Stimulated activated CD4-positive, alpha-beta T cell treated with anti-CD3 and anti-CD28 coated beads, Interleukin-1b, Interleukin-23, amount 100 ng/mL, for 24 hours (primary cell): ENCODE measurements at places on chromosomes 3 and 15.

DNA sequence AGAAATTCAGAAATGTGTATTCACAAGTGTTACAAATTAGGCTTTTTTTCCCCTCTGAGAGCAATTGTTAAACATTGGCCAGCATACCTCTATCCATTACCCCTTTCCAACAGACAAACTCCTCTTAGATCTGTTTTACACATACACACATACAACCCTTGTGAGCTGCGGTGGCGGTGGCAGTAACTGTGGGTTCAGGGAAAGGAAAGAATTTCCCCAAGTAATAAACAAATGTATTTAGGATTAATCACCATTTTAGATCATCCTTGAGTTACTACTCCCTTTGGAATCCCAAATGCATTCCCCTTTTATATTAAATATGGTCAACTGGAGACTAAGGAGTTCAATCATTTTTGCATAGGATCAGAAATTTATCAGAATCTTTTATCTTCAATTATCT is 667.0 kb downstream of the FHIT start:
- DNase-seq: no peak

DNA sequence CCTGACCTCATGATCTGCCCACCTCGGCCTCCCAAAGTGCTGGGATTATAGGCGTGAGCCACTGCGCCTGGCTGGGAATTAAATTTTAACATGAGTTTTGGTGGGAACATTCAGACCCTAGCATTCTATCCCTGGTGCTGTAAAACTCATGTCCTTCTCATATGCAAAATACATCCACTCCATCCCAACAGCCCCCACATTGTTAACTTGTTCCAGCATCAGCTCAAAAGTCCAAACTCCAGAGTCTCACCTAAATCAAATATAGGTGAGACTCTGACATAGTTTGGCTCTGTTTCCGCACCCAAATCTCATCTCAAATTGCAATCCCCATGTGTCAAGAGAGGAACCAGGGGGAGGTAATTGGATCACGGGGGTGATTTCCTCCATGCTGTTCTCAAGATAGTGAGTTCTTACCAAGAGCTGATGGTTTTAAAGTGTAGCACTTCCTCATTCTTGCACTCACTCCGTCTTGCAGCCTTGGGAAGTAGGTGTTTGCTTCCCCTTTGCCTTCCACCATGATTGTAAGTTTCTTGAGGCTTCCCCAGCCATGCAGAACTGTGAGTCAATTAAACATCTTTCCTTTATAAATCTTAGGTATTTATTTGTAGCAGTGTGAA is 96.2 kb upstream of the PLCL2 start:
- no peak for DNase-seq

DNA sequence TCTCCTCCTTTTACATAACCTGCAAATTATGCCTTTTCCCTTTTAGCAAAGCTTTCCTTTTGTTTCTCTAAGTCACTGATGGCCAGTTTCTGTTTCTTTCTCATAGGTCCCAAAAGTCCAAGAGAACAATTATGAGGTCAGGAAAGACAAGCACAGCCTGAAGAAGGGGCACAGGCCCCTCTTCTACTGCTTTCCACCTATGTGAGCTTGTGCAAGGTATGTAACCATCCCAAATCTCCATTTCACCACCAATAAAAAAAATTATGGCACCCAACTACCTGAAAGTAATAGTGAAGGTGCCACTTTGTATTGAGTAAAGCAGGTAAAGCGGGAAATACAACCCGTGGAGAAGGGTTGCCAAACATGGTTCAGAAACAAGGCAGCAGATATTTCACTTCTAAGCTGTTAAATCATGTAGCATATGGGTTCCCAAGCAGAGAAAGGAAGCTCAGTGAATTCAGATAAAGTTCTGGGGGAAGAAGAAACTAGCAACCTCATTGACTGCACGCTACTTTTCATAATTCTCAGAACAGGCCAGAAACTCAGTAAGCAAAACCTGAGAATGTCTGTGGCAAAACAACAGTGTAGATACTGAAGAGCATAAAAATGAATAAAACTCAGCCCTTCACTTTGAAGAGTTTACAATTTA is 4.2 kb downstream of the PLOD2 start:
- DNase-seq: no peak

GRCh38 chr15:72923289-72923688 is 129.0 kb upstream of the NEO1 start:
- DNase-seq: no peak

DNA sequence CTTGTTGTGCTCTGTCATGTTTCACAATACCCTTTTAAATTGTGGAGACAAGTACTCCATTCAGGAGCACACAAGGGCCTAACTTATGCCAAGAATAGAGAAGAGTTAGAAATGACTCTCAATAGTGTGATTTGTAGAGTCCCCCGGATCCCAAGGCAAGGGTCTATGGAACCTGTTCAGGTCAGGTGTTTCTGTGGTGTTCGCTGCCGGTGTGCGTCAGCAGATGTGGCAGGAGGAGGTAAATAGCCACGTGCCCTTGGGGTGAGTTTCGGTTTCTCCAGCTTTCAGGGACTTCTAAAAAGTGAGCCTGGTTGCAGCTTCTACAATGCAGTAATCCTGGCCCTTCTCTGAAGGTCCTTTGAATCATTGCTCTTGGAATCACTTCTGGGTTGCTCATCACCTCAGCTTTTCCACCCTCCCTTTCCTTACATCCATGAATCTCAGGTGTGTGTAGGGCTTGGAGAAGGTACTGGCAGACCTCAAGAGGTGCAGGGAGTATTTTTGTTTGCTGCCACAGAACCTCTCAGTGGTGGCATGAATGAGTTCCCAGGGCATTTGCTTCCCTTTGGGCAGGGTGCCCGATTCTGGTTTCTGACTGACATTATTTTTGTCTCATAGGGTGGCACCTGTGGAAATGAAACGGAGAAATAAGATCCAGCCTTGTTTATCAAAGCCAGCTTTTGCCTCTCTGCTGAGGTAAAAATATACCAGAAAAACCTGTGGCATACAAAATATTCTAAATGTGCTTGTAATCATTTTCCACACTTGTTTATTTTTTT is 7.3 kb downstream of the ST3GAL6 start:
- DNase-seq: no peak

DNA sequence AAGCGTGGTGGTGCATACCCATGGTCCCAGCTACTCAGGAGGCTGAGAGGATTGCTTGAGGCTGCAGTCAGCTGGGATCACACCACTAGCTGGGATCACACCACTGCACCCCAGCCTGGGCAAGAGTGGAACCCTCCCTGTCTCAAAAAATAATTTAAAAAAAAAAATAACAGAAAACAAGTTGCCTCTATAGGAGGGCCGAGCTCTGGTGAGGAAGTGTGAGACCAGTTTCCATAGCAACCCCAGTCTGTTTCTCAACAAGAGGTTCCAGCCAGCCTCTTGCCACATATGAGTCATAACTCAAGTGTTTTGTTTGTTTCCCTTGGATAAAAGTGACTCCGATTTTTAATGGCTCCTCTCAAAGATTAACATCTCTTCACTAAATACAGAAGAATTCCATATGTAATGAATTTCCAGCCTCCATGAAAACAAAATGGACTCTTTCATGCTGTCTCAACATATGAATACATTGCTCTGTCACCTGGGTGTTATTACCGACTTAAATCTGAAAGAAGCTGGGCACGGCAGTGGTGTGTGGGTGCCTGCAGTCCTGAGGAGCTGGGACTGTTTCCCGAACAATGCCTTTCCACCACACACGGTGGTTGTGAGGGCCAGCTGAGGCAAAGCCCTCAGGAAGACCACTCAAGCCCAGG is 19.7 kb downstream of the TMEM43 start:
- DNase-seq: no peak

GRCh38 chr3:103968131-103968530 is 1398.6 kb upstream of the ALCAM start:
- DNase-seq: no peak

DNA sequence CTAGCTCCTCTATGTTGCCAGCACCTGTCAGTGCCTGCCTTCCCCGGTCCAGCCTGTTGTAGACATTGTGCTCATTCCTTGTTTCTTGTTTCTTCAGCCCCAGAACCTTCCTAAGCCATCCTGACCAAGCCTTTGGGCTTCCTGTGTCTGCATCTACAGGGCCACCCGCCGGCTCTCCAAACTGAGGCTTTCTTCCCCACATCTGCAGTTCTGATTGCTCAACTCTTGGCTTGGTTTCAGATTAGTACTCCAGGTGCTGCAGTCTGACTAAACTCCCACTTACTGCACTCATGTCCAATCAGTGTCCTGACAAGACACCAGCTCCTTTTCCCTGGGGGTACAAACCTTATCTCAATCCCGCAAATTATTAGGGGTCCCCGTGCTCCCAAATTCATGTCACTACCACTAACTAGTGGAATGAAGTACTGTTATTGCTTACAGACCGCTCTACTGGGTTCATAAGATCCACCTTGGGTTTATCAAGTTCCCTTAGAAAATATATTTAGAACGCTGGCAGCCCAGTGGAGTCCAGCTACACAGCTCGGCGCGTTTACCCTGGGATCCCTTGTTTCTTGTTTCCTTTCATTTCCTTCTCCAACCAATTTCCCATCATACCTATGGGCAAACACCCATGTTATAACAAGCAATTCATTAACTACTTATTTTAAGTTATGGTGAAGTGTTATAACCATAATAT is 114.2 kb upstream of the TJP1 start:
- no peak for DNase-seq

GRCh38 chr15:78933187-78933822 is 11.5 kb downstream of the CTSH start:
- DNase-seq: no peak

- DNase-seq: no peak
Observed at GRCh38 chr3:105691633-105692032, 177.2 kb downstream of the CBLB start.

- DNase-seq: no peak
Observed at GRCh38 chr15:92907896-92908712, 8.0 kb downstream of the CHD2 start.

DNA sequence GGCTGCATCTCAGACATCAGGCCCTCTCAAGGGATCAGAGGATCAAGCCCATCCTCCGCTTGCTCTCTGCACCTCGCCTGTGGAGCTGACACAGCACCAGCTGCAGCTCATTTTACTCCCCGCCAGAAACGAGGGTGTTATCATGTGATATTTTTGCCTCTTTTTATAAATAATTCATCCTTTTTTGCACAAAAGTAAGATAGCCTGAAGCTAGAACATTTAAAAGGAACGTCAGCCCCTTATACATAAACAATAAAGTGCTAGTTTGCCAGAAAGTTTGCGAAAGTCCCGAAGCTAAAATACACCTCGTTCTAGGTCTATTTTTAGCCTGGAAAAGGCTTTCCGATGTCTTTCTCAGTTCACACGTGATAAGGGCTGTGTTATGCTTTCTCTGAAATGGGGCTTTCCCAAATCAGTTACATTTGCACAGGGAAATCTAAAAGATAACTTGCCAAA is 9.6 kb upstream of the FAM174B start:
- no peak for DNase-seq

GRCh38 chr3:159724627-159725026 is 264.0 kb upstream of the IL12A start:
- no peak for DNase-seq

DNA sequence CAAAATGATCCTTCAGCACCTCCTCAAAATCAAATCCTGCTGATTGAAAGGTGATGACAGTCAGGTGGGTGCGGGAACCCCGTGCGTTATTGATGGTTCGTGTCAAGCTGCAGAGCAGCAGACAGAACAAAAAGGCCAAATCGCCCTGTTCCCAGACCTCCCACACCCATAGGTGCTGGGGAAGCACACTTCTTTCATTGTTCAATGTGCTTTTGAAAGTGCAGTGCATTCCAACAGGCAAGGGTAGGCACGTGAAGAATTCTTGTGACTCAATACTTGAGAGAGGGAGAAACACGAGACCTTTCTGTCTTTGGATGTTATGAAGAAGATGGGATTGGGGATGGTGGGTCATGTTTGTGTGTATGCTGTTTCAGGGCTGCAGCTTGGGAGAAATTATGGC is 514.0 kb downstream of the MCTP2 start:
- no peak for DNase-seq

GRCh38 chr15:36221992-36222391 is 357.4 kb upstream of the CDIN1 start:
- DNase-seq: no peak

DNA sequence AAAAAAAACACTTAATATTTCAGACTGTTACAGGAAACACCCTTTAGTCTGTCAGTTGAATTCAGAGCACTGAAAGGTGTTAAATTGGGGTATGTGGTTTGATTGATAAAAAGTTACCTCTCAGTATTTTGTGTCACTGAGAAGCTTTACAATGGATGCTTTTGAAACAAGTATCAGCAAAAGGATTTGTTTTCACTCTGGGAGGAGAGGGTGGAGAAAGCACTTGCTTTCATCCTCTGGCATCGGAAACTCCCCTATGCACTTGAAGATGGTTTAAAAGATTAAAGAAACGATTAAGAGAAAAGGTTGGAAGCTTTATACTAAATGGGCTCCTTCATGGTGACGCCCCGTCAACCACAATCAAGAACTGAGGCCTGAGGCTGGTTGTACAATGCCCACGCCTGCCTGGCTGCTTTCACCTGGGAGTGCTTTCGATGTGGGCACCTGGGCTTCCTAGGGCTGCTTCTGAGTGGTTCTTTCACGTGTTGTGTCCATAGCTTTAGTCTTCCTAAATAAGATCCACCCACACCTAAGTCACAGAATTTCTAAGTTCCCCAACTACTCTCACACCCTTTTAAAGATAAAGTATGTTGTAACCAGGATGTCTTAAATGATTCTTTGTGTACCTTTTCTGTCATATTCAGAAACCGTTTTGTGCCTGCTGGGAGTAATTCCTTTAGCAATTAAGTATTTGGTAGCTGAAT is 17.9 kb downstream of the TMEM43 start:
- no peak for DNase-seq
